Stimulated activated CD8-positive, alpha-beta memory T cell treated with anti-CD3 and anti-CD28 coated beads, Interleukin-7, amount 100 ng/mL, for 48 hours (primary cell): ENCODE measurements at places on chromosomes 16 and 17.

DNA sequence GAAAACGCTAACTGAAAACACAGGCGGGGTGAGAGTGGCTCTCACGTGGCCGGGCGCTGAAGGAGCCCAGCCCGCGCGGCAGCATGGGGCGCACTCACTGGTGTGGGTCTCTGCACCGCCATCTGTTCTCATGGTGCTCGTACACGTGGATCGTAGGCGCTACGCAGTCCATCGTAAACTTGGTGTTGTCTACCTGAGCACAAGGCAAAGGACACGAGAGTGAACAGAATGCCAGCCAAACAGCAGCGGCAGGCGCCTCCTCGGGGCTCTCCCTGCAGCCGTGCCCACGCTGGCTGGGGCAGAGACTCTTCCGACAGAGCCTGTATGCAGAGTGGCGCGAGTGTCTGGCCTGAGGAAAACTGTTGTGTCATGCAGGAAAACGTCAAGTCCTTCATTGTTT lies 19.1 kb downstream of the EMC8 start:
- DNase-seq: no peak

GRCh38 chr17:17044846-17045561 lies 2.7 kb downstream of the MPRIP start:
- no peak for DNase-seq

GRCh38 chr16:81366316-81366932 lies 51.7 kb downstream of the GAN start:
- DNase-seq: no peak

DNA sequence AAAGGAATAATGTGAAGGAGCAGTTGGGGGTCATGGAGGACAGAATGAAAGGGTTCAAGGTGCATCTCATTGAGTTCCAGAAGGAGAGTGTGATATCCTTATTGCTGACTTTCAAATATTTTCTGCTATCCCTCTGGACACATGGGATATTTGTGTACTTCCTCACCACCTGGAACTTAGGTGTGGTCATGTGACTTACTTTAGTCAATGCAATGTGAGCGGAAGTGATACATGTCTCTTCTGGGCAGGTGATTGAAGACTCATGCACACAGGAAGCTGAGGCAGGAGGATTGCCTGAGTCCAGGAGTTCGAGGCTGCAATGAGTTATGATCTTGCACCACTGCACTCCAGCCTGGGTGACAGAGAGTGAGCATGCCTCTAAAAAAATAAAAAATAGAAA lies 36.7 kb upstream of the TANC2 start:
- no peak for DNase-seq
